Activated CD4-positive, CD25-positive, alpha-beta regulatory T cell treated with anti-CD3 and anti-CD28 coated beads, Interleukin-2, amount 50 U/mL, for 72 hours (primary cell): ENCODE measurements at places on chromosomes 1 and 21.
A peak's percentile ranks its signal among the peaks of the same experiment; 100 is the strongest.

GRCh38 chr1:173337126-173337525, 130.0 kb upstream of the TNFSF4 start:
- DNase-seq: no peak

- DNase-seq: no peak
These were observed 92.3 kb upstream of the TARDBP start for GRCh38 chr1:10920063-10920626.

DNA sequence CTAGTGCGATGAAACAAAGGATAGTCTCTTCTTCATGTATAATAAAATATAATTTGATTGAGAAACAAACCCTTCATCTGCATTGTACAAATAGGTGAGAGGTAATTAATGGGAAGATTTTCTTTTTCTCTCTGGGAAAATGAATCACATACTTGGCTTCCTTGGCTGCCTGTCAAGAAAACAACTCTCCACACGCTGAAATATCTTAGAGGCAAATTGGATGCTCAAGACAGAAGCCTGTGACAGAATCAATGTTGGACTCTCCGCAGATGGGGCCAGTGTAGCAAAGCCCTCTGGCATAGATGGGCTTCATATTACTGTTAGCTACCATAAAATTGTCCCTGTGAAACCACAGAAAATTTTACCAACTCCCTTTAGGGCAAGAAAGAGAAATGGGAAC, 186.6 kb downstream of the GRIK1 start:
- no peak for DNase-seq

- DNase-seq: no peak
These were observed 56.7 kb upstream of the NTPCR start for GRCh38 chr1:232893481-232894313.

- no peak for DNase-seq
These were observed 43.0 kb downstream of the NPHP4 start for GRCh38 chr1:5949085-5949760.

- DNase-seq: no peak
These were observed 22.7 kb upstream of the AADACL3 start for GRCh38 chr1:12692967-12693782.

GRCh38 chr1:41802532-41803501, 115.9 kb downstream of the HIVEP3 start:
- DNase-seq: no peak

DNA sequence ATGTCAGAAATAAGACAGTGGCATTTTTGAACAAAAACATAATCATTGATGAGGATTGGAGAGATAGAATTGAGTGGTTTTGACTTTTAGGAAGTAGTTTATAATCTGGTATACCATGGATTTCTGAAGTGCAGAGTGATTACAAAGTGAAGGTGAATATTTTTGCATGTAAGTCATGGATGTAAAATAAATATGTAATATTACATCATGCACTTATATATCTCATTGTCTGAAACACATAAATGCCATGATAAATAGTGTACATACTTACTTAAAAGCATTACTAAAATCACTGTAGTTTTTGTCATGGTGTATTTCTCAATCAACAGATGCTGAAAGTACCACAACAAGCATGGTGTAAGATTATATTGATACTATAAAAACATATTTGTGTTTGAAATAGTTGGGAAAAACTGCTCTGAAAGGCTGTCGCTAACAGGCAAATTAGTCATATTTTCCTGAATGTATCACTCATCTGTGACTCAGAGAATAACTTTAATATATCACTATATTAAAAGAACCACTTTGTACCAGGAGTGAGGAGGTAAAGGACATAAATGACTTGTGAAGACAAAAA, 24.8 kb upstream of the RGS18 start:
- DNase-seq: no peak

DNA sequence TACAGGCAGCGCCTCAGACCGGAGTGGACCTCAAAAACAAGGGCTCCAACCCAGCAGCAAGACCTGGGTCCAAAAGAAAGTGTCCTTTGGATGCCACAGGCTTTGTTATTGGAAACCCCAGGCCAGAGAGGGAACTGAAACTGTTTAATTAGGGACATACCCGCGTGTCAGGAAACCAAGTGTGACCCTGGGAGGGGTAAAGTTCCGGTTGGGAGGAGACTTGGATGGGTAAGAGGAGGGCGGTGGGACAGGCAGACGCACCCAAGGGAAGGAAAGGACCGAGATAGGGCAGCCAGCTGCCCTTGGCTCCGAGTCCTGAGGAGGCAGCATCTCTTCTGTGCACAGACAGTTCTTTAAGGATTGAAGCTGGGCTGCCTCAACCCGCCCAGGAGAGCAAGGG, 71.4 kb downstream of the CDC7 start:
- DNase-seq: no peak

DNA sequence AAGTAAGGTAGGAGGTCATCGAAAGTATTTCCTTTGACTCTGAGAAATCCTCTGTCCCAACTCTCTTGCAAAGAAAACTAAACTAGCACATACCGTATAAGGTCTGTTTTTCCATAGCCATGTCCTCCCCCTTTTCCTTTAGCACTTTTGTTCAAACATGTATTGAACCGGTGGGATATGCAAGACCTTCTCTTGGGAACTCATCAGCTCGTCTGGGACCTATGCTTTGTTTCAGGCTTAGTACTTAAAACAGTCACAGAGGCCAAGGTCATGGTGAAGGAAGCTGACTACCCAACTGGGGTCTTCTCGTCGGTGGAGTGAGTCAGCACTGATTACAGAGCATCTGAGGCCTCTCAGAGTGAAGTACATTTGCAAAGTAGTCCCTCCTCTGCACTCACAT, 185.0 kb downstream of the ZBTB18 start:
- no peak for DNase-seq

DNA sequence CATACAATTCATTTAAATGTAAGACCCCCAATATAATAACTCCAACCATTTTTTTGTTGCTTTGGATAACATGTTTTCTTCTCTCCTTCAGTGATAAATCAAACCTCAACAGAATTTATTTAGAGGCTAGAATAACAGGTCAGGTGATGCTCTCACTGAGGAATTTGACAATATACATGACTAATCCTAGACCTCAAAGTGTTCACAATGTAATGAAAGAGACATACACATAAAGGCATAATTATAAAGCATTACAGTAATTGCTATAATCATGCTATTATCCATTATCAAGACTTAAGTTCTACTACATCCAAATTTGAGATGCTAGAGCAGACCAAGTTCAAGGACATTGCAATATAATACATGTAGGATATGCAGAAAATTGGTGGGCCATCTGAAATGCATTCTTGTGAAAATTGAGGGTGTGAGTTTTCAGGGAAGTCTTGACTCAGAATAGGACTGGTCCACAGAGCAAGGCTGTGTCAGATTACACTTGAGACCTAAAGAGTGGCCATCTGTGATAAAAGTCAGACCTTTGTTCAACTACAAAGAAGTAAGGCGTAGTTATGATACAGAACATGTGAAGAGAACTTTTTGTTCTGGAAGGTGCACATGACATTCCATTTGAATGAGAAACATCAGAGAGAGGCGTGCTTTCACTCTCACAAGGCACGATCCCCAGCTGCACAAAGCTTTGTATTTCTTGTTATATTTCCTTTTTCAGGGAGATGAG, 45.5 kb downstream of the UTP25 start:
- no peak for DNase-seq

DNA sequence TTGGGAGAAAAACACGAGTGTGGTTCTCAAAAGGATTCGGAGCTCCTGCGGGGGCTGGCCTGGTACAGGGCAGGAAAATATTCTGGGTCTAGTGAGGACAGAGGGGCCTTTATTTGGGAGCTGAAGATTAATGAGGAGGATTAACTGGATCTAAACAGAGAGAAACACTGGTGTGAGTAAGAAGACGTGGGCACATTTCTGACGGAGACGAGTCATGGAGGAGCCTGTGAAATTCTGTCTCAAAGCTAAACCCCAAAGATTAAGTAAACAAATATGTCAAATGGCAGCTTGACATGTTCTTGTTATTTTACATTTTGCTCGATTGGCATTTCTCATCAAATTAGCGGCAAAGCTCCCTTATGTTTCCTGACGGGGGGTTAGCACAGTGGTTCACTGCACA, 12.8 kb downstream of the PROK1 start:
- DNase-seq: no peak

GRCh38 chr21:39849014-39849655, 18.1 kb upstream of the PCP4 start:
- no peak for DNase-seq

- no peak for DNase-seq
These were observed 119.3 kb downstream of the SYT2 start for GRCh38 chr1:202590975-202591411.

- no peak for DNase-seq
These were observed 32.0 kb downstream of the SLC45A1 start for GRCh38 chr1:8349961-8350360.

GRCh38 chr1:10620776-10621175, 146.0 kb downstream of the PEX14 start:
- DNase-seq: peak; percentile 6

DNA sequence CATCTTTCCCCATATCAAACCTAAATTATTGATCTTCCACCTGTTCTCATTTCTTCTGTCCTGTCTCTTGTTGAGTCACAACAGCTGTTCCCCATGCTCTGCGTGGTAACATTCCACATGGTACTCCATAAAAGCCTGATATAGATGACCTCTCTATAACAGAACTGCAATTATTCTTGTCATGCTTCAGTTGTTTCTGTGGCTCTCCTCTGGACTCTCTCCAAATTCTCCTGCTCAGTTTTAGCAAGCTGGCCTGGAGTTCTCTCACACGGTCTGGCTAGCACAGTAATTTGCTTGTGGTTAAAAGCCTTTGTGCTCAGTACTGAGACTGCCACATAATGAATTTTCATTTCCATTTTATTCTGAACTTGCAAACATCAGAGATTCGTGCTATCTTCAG, 10.6 kb upstream of the LRRC39 start:
- no peak for DNase-seq

DNA sequence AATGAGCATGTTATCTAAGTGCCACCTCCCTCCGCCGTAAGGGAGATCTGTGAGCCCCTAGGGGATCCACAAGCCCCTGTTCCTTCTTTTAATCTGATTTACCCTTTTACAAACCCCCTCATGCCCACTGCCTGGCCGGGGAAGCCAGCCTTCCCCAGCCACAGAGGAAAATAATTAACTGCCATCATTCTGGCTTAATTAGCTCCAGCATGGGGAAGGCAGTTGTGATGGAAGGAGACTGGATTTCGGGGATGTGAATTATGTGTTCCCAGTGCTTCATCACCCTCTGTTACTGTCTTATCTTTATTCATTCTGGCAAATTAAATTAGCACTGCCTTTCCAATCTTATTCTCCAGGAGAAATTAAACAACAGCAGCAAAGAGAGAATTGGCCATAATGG, 135.8 kb downstream of the PTPRU start:
- DNase-seq: no peak

- no peak for DNase-seq
These were observed 9.6 kb downstream of the C1orf105 start for GRCh38 chr1:172430128-172430454.

GRCh38 chr1:220307607-220308006, 35.4 kb upstream of the RAB3GAP2 start:
- DNase-seq: no peak

- DNase-seq: no peak
These were observed 45.1 kb downstream of the IVNS1ABP start for GRCh38 chr1:185271921-185272320.

DNA sequence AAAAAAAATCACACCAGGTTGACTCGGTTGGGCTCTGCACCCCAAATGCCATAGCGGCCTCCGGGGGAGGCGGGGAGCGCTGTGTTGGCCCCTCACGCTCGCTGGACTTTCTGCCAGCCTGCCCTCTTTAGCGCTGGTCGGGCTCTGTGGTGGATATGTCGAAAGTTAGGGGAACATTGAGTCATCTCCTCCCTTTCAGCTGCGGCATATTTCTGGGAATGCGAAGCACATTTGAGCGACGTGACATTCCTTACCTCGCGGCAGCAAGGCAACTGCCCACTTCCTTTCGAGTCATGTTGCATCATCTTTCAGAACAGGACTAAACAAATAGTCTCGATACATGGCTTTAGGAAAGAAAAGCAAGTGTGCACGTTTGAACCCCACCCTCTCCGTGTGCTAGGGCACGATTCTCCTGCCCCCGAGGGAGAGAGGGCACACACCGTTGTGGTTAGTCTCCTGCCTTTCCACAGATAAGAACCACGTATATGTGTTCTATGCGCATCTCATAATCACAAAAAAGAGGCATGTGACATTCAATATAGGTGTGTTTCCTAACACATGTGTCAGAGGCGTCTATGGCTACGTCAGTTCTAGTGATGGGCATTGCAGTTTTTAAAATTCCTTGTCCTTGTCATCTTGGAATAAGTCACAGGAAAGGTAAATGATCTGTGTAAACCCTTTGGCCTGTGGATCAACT, 105.9 kb upstream of the SLC45A1 start:
- DNase-seq: no peak

DNA sequence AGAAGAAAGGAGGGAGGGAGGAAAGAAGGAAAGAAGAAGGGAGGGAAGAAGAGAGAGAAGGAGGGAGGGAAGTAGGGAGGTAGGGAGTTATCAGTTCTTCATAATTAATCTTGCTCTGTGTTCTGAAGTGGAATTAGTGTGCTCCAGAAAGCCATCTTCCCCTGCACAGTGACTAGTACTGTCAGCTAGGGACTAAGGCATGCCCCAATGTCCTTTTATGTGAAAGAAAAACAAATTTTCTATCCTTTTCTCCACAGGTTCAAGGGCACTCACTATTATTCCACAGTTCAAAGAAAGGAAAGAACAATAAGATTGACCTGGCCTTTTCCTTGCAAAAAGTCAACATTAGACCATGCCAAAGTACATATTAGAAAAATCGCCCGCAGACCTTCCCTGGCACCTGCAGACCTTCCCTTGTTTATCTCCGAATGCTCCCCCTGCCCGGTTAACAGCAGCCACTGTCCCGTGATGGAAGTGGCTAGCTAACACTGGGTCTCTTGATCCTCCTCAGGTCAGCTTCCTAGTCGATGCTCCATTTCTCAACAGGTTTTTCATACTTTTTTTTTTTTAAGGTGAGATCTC, 107.2 kb upstream of the EDEM3 start:
- DNase-seq: no peak

- DNase-seq: no peak
These were observed 149.3 kb upstream of the KIAA0040 start for GRCh38 chr1:175341631-175342429.

DNA sequence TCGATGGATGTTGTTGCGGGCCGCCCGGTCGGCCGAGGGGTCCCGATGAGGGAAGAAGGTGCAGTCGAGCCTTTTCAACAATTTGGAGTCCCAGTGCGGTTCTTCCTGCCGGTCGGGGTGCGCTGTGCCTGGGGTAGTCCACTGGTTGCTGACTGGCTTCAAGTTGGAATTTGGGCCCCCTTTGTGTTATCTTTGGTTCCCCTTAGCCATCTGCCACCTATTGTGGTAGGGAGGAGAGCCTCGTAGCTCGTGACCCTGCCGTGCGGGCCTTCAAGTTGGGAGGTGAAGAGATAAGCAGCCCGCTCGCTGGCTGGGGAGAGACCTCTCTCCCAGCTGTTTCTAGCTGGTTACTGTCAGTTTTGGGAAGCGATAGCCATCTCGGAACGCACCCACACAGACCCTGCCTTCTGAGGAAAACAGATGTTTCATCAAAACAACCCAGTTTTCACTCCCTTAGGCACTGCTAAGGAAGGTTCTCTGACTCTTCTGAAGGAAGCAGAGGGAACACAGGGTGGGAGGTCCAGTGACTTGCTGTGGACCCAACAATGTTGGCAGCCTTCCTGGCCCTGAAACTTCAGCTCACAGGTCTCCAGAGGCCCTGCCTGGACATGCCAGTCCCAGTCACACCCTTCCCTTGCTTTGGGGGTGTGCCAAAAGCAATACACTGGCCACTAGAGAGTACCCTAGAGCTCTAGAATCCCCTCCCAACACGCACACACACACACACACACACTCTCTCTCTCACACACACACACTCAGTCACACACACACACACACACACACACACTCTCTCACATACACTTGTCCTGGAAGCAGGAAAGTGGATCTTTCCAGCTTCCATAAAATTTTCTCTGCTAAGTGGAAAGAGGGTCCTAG, 1.0 kb downstream of the BTG2 start:
- DNase-seq: no peak
